ENCODE measurements at places on chromosomes 1 and 21.

DNA sequence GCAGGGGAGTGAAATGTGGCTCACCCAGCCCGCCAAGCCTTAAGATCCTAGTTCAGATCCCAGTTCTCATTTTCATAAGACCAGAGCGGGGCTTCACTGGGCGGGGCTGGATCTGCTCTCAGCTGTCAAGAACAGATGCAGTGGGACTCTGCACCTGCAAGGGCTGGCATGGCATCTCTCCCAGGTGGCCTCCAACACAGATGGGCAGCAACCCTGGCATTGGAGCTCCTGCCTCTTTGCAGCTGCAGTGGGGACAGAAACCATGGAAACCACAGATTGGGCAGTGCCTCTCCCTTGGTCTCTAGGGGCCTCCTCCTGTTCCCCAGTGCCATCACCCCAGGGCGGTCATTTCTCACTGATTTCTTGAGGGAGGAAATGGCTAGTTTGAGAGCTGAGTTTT lies 267.7 kb downstream of the PRDM2 start:
- no peak for DNase-seq

GRCh38 chr1:39613250-39613649 lies 26.2 kb downstream of the HEYL start:
- no peak for DNase-seq

DNA sequence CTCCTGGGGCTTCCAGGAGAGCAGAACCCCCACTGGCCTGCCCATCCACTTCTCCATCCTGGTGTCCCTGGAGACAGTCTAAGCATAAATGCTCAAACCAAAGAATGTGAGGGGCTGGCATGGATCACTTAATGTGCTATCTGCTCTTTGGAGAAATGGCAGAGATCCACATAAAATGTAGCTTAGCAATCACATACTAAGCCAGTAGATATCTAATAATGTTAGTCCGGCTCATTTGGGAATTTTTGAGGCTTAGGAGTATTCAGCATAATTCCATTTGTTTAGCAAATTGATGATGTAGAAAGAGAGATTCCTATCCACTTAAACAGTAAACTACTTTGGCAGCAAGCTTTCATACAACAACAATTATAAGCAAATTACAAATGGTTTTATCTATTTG lies 90.7 kb downstream of the TENT5C start:
- DNase-seq, result no peak

DNA sequence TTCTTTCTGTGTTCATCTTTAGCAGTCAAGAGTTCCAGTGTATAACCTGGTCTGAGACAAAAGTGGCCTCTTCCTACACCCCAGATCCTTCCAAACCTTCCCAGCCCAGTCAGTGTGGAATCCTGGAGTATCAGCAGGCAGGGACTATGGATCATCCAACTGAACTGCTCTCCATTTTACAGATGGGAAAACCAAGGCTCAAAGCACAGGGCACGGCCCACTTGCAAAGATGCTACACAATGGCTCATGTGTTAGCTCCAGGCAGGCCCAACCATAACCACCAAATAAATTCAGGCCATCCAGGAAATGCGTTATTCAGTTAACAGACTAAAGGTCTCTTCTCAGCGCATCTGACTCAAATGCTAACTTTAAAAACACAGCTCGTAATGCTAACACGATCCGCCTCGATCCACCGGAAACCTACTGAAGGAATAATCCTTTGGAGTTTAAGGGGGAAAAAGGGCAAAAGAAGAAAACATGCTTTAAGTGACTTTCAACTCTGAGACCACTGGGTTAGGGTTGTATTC lies 7.1 kb downstream of the GLIS1 start:
- DNase-seq, result no peak

DNA sequence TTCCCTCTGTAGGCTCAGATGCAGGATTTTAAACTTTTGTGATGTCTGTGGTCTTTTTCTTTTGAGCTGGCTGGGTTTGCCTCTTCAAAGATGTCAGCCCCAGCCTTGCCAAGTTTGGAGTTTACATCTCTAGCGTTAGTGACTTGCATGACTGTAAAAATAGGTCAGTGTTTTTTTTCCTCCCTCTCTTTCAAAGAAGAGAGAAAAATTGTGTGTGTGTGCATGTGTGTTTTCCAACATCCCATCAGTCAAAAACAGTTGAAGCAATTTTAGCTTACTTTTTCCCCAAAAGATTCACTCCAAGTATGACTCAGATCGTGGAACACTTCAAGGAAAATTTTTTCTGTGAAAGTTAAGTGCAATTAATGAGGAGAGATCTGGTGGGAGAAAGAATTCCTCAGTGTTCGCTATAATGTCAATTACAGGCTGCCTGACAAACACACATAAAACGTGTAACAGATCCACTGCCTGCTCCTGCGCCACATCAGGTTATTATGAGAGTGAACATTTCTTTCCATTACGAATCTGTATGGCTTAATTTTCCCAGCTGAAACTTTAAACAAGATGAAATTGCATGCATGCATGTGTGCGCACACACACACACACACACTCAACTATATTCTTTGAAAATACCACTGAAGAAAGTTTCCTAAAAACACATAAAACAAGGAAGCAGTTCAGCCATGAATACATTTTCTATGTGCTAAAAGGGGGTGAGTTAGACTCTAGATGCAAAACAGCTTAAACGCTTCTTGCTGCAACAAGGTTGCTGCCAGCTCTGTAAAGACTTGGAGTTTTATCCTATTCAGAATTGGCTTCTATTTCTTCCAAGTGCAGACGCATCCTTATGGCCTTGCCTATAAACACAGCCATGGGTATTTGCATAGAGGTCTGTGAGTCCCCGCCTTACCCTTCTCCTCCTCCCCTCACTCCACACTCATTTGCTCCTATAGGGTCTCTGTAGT lies 55.5 kb downstream of the TLR5 start:
- no peak for DNase-seq

DNA sequence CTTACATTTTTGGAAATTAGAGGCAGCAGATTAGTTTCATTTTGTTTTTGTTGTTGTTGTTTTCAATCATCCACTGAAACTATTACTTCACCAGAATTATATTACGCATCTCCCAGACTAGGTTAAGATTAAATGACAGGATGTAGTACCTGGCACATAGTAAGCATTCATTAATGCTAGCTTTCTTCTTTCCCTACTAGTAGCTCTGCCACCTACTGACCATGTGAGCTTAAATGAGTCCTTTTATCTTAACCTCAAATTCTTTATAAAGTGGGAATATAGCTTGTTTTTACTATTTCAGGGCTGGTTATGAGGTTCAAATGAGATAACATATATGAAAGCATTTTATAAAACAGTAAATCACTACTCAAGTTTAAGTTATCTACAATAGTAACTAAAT lies 10.2 kb upstream of the ASPM start:
- DNase-seq, result no peak

- no peak for DNase-seq
Observed at GRCh38 chr1:215661033-215661432, 93.9 kb downstream of the KCTD3 start.

DNA sequence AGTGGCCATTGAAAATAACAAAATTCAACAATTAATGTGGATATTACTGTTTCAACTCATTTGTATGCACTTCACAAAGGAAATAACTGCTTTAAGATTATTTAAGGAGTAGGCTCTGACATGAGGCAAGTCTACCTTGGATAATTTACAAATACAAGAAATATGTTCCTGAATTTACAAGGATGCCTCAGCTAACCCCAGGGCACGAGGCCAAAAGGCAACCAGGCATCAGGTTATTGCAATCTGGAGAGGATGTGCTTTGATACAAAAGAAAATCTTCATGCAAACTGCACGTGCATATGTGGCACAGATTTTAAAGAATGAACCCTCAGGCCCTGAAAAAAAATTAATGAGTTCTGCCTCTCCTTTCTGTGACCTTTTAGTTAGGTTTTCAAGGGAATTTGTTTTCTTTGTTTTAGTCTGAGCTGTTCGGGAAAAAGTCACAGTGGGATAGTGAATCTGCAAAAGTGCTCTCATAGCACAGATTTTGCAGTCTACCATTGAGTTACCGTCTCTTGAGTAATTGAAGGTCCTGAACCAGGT lies 1304.2 kb upstream of the ADGRL4 start:
- DNase-seq, result no peak

DNA sequence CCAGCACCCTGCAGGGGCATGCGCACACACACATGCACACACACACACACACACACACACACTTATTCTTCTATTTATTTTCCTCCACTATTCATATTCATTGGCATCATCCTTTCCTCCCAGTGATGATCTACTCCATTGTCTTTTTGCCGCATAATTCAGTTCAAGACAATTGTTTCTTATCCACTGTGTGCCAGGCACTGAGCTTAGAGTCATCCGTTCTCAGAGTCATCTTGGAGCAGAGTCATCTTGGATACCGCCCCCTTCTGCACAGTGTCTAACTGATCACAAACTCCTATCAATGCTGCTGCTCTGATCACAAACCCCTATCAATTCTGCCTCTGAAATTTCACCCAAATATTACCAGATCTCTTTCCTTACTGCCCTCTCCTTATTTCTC lies 102.8 kb upstream of the PROX1 start:
- DNase-seq, result peak; percentile 79

GRCh38 chr1:111509997-111510375 lies 6.6 kb upstream of the ADORA3 start:
- no peak for DNase-seq

DNA sequence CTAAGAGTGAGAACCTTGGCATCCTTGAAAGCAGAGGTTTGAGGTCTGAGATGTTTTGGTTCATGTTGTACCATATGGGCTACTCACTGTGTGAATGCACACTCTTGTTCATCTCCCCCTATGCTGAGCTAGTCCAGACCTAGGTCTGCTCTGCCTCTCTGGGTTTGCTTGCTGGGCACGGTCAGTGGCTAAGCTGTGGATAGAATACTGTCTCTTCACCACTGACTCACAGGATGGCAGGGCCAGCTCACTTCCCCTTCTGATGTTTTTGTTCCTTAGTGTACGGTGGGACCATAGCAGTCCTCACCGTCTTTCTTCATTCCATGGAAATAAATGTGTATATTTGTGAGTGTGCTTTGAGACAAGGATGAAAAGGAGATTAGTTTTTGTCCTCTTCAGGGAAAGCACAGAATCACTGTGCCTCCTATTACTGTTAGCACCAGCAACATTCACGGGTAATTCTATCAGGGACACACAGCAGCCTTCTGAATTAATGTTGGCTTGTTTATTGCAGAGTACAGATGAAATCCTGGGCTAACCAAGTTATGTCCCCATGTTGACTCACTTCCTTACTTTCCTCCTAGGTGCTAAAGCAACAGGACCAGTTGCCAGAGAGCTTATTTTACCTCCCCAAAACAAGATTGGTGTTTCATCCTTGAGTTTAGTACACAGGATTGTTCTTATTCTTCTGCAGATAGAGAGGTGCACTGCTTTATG lies 56.9 kb upstream of the IVNS1ABP start:
- no peak for DNase-seq

DNA sequence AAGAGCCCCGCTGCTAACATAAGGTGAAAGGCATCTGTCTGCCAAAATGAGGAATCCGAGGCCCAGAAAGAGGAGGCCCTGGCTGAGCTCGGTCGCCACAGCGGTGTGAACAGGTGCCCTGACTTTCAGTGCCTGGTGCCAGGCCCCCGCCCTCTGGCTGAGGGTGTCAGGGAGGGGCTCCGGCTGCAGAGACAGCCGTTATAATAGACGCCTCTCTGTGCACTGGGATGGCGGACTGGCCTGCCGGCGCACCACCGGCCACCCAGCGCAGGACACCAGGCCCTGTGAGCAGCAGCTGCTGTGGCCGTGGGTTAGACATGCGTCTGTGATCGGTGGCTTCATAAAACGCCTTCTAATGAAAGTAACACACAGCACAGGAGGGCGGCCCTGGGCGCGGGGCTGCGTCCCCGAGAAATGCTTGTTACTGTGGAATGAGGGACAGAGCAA lies 51.4 kb upstream of the ACTRT2 start:
- DNase-seq, result no peak

- DNase-seq, result no peak
Observed at GRCh38 chr21:24844671-24845070, 762.6 kb downstream of the MRPL39 start.

DNA sequence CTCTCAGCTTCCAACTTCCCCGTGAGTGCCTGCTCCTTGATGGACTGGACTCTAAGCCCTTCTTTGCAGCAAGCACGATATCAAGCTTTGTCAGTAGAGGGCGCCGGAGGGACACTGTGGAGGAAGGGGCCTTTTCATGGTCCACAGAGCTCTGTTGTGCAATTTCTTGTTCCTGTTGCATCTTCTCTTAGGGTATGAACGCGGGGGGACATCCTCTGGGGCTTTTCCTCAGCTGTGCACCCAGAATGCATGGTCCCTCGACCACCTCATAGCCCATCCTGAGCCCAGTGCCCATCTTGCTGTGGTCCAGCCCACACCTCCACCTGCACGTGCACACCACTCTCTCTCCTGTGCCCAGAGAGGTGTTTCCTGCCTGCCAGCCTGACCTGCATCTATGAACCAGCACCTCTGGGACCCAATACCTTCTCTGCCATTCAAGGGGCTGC lies 556.8 kb downstream of the PTPRU start:
- peak; percentile 86 for DNase-seq

DNA sequence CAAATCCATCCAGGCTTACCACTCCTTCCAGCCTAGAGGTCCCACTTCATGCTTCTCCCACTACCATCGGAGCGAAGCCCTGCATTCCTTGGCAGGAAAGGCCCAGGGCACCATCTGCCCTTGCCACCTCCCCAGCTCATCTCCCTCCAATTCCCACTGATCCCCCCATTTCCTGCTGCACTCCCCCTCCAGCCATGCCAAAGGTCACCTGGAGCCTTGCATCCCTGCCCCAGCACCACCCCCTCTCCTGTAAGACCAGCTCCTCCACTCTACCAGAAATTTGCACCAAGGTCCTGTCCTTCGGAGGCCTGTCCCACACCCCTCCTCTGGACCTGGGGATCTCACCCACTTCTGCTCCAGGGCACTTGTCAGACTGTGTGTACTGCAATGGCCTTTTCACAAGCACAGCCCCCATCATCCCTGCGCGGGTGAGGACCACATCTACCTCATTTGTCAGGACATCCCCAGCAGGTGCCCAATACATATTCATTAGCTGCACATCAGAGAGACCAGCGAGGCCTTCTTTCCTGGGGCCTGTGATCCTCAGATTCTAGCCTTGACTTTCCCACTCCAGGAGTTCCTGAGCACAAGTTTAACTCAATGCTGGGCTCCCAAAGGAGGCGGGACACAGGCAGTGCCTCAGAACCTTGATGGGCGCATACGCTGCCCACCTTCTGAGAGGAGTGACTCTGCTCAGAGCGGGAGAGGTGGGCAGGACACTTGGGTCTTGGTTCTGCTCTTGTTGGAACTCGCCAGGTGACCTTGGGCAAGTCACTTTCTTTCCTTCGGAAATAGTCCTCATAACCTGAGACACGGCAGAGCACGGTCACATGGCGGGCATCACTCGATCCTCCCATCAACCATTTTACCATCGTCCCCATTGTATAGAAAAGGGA lies 49.9 kb upstream of the EDN2 start:
- no peak for DNase-seq

DNA sequence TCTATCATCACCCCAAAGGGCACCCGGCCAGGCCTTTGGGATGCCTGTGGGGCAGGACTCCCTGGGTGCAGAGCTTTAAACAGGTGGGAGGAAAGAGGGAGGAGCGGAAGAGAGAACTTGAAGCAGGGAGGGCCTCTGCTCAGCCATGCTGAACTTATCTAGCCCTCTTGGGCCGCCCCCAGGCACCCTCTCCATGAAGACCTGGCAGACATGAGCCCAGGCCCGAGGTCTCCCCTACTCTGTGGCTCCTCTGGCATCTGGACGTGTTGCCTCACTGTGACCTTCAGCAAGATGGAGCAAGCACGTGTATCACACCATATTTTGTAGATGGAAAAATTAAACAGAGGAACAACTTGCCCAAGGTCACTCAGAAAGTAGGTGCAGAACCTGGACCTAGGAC lies 711.4 kb downstream of the MATN1 start:
- DNase-seq, result no peak

- no peak for DNase-seq
Observed at GRCh38 chr1:228455715-228456114, 31.5 kb upstream of the RNF187 start.
